ENCODE measurements at places on chromosomes 7 and 10. TPM values are rescaled to one million over a fixed set of nuclear protein-coding genes. Genes with fewer than 3 reads are reported as not detected.
A peak's percentile ranks its signal among the peaks of the same experiment; 100 is the strongest.

- DNase-seq, result no peak
Measured at GRCh38 chr7:22793593-22794462, 28.8 kb downstream of the TOMM7 start.

GRCh38 chr7:95478272-95479037 is 7.3 kb upstream of the ASB4 start:
- peak; percentile 72 for DNase-seq

Gene CCDC146
- total RNA-seq, result 0.72 TPM

Gene CYP3A4
- not detected for total RNA-seq
